Naive thymus-derived CD8-positive, alpha-beta T cell (primary cell): ENCODE measurements at places on chromosomes 5 and 9.

DNA sequence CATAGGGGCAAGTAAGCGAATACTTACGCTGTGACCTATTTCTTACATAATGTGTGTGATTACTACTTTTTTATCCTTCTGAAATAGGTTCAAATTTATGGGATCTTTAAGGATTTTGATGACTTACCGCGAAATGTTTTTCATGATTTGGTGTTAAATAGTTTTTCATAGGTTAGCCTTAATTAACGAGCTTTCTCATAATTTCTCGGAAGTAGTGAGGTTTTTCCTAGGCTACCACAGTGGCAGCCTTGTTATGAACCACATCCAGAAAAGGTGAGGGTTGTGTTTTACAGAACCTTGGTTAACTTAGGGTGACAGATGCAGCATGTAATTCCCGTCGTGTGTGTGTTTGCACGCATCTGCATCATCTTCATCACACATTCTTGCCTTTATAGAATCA lies 1.3 kb downstream of the SH3GL2 start:
- DNase-seq: no peak

DNA sequence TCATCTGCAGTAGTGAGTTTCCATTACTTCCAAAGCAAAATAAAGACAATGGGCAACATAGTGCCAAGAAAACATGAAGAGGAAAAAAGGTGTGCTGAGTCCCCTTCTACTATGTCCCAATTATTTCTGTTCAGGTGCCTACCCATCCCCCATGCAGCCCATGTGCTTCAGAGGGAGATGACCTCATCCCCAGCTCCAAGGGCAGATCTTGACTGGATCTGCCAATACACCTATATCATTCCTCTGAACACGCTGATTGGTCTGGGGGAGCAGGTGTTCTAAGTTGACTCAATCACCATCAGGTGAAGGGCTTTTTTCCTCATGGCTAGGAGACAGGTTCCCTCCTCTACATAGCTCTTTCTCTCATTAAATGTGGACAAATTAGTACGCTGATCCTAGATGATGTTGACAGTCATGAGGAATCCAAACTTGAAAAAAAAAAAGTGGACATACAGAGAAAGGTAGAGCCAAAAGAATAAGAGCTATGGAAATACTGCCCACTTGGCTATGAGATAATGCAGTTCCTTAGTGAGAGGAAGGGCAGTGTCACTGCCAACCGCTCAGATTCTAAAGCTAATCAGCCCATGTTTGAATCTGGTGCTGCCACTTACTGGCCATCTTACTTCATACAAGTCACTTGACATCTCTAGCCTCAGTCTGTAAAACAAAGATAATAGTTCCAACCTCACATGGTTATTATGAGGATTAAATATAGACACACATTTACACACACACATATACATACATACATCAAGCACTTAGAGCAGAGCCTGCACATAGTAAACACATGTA lies 23.1 kb downstream of the PRELID2 start:
- DNase-seq: no peak

GRCh38 chr9:4550777-4551484 lies 60.7 kb downstream of the SLC1A1 start:
- DNase-seq: peak; percentile 36

DNA sequence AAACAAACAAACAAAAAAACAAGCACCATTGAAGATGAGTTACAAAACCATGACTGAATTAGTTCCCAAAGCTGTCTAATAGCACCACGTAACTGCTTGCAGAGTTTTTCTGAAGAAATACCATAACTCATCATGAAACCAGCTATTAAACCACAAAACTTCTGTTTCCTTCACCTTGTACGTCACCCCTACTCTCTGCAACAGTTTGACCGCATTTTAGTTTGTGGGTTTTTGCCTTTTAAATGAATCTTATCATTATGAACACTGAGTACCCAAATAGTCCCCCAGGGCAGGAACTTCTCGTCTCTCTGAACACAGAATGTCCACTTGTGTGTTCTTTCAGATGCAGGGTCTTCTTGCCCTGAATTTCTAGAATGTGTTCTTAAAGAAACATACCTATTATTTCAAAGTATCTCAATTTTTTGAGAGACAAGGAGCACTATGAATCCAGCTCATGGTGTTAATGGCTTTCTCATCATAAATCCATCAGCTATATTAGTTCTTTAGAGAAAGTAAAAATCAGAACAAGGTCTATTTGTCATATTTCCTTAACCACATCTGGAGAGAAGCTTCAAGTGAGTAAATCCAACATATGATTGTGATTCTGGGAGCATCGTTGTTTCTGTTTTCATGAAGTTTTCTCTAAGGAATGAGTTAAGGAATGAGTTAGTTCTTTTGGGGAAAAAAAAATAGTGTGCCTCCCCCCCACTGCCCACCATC lies 210.6 kb downstream of the AUH start:
- peak; percentile 13 for DNase-seq

- DNase-seq: no peak
Measured at GRCh38 chr5:39452846-39453245, 28.1 kb upstream of the DAB2 start.

DNA sequence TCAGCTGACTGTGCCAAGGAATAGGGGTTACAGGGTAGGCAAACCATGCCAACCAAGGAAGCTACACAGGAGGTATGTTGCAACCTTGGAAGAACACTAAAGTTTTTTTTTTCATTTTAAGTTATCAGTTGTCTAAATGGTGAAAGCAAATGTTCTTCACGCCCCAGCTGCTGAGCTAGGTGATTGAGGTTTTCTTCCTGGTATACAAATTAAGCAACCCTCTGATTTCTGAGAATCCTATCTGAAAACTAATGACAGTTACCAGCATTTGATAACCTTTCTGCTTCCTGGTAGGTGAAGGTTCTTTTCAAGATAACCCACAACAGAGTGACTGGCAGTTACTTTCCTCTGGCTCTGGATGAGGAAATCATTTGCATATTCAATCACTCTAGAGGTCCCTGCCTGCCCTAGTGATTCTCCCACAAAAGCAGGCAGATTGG lies 194.9 kb downstream of the ATP10B start:
- DNase-seq: no peak

- no peak for DNase-seq
Measured at GRCh38 chr5:127519527-127519926, 2.1 kb downstream of the PRRC1 start.

DNA sequence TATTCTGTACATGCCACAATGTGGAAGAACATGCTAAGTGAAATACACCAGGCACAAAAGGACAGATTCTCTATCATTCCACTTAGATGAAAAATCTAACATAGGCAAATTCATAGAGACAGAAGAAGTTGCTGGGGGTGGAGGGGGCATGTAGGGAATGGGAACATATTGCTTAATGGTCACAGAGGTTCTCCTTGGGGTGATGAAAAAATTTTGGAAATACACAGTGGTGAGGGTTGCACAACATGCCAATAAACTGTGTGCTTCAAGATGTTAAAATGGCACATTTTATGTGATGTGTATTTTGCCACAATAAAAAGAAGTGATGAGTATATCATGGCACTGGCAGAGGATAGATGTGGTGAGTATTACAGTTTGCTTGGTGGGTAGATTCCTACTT lies 111.9 kb downstream of the SUSD1 start:
- no peak for DNase-seq

DNA sequence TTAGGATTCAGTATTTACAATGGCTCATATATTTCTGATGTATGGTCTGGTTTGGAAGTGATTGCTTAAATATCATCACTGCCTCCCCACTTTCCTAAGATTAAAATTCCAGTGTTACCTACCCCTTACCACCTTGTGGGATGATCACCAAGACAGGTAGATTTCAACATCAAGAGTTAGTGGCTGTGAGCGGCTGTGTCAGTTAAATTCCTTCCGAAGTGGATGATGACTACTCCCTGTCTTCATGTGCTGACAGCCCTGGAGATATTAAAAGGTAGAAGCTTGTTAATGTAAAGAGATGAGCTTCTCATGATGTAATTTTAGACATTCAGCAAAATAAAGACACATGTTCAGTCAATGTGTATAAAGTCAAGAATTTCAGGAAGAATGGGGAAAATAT lies 4.2 kb downstream of the ITGA2 start:
- no peak for DNase-seq

- DNase-seq: no peak
Measured at GRCh38 chr5:107805824-107806223, 135.1 kb upstream of the EFNA5 start.

GRCh38 chr9:124776618-124776953 lies 347 bp upstream of the OLFML2A start:
- DNase-seq: no peak

- no peak for DNase-seq
Measured at GRCh38 chr9:33291031-33291397, 698 bp downstream of the NFX1 start.

GRCh38 chr5:41925555-41925951 lies 472 bp downstream of the FBXO4 start:
- DNase-seq: no peak

DNA sequence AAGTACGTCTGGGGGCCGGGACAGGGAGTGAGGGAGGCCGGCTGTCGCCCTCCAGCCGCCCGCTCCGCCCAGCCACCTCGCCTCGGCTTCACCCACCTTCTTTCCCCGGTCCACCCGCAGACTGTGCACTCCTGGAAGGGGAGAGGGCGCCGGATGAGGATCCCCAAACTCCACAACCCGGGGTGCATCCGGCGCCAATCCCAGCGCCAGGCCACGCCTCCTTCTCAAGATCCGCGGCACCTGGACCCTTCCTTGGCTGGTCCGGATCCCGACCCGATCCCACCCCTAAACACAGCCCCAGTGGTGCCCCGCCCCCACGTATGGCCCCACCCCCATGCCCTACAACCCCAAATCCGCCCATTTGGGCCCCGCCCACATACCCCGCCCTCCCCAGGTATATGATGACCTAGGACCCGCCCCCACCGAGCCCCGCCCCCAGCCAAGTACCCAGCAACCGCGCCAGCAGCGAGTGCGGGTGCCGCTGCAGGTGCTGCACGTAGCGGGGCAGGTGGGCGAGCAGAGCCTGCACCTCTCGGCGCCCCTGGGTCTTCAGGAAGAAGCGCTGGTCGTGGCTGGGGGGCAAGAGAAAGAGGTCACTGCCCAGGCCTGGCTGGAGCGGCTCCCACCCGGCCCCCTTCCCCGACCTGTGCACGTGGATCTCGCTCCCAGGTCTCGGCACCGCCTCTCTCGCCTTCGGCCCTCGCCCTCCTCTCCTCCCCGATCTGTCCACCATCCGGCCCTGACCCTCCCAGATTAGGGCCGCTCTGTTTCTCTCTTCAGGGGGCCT lies 3.2 kb downstream of the PIP5KL1 start:
- DNase-seq: peak; percentile 79

DNA sequence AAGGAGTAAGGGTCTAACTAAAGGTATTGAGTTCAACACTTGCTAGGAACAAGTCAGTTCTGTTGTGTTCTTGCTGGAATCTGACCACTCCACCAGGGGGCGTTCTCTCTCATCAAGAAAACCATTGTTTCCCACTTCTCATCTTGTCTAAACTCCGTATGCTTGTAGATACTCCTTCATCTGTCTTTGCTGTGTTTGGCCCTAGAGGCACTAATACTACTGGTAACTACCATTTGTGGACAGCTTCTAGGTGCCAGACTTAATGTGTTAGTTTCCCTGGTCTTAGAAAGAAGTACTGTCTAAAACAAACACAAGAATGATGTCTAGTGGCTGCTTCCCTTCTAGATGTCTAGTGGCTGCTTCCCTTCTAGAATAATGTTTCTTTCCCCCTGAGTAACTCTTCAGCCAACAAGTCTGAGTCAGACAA lies 18.7 kb upstream of the PTPDC1 start:
- DNase-seq: peak; percentile 63

GRCh38 chr9:132669319-132669697 lies 475 bp downstream of the DDX31 start:
- no peak for DNase-seq

DNA sequence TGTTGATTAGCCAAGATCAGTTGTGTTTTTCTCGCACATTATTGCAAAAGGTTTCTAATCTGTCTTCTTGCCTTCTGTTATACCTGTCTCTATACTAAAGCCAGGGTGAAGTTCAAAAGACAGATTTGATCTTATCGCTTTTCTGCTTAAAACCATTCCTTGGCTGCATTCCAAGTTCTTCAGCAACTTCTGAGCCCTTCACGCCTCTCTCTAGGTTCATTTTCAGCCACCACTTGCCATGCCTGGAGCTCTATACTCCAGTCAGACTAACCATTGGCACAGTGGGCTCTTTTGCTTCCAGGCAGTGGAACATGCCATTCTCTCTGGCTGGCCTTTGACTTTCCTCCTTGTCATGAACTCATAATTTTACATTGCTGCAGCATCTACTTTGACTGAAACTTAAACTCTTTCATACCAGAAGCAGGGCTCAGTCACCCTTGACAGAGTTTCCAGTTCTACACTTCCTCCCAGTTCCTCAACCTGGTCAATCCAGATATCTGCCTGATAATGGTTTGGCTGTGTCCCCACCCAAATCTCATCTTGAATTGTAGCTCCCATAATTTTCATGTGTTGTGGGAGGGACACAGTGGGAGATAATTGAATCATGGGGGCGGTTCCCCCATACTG lies 114.4 kb downstream of the SLC12A2 start:
- DNase-seq: no peak

- DNase-seq: no peak
Measured at GRCh38 chr5:54221135-54221534, 89.2 kb downstream of the ARL15 start.
